Activated naive CD4-positive, alpha-beta T cell treated with anti-CD3 and anti-CD28 coated beads, Interleukin-2, amount 50 U/mL, for 72 hours (primary cell): ENCODE measurements at places on chromosomes 2 and 18.

DNA sequence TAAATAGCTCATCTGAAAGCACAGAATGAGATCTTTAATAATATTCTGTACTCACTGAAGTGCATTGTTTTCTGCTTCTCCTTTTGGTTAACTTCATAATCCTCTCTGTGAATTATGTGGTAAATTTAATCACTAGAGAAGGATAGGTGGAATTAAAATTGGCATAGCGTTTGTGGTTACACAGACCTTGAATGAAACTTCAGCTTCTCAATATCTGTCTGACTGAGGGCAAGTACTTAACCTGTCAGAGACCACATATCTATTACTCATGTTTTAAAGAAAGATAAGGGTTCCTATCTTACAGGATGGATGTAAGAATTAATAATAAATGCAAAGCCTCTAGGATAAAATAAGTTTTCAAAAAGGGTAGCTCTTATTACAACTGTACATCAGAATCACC lies 861.8 kb downstream of the TRIB2 start:
- DNase-seq, result no peak

DNA sequence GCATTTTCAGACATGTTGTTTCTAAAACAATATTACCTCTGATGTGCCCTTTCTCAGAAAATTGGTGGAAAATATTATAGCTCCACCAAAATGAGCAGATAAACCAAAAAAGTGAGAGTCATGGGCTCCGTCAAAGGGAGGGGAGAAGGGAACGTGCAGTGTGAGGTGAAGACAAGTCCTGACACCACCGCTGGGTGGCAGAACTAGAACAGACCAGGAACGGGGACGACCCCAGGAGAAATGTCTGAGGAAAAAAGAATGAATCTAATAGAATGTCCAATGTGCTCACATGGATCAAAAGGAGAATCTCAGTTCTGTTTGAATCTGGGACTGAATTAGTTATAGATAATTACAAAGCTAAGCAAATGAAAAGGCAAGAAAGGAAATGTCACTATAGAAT lies 22.6 kb upstream of the BCL2 start:
- DNase-seq, result no peak

DNA sequence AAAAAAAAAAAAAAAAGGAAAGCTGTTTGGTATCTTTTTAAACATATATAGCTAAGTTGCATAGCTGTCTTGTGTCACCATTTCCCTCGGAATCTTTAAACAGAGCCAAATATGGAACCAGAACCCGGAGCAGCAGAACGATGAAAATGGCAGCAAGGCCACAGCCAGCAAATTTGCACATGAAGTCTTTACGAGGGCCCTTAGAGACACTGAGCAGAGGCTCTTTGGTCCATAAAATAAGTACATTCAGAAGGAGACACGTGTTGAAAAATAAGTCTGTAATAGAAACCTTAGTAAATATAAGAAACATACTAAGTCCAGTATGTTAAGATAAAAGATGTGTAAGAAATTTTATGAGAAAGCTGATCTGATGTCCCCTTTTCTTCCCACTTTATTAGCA lies 16.2 kb downstream of the CCBE1 start:
- no peak for DNase-seq

DNA sequence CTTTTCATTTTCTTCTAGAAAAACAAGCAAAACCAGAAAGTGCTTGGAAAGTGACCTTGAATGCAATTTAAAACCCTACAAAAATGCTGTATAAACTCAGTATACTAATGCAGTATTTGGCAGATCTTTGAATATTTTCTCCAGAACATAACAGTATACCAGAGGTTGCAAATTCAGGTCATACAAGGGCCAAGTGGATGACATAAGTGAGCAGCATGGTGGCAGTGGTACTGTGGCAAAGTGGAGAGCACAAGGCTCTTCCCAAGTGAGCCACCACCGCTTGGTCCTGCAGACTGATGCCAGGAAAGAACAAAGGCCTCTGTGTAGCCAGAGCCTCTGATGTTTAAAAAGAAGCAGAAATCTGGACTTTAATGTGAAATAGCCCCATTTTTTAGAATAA lies 33.1 kb downstream of the METTL4 start:
- no peak for DNase-seq

GRCh38 chr2:166768393-166769123 lies 119.7 kb upstream of the XIRP2 start:
- DNase-seq, result no peak

DNA sequence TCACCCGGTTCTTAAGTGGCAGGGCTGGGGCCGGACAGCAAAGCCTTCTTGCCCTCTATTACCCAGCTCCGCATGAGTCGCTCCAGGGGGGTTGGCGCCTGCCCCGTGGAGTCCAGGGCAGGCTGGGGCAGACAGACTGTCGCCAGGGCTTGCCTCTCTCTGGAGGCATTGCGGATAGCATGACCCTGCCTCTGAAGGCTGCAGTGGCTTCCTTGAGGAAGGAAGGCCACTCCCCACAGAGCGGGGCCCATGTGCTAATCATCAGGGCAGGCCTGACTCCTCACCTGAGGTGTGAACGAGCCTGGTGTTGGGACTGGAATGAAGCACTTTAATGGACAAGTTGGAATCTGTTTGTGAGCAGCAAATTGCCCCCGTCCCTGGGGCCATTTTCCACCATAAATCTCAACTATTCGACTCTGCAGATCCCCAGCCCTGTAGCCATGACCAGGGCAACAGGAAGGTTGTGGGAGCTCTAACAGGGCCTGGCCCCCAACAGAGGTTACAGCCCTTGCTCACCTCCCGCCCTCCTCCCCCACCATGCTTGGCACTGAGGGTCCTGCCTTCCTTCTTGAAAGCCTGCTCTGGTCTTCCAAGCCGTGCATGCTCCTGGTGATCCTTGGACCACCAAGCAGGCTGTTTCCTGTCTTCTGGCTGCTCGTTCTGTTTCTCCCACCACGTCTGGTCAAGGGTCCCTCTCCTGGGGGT lies 144.9 kb upstream of the HAAO start:
- no peak for DNase-seq

DNA sequence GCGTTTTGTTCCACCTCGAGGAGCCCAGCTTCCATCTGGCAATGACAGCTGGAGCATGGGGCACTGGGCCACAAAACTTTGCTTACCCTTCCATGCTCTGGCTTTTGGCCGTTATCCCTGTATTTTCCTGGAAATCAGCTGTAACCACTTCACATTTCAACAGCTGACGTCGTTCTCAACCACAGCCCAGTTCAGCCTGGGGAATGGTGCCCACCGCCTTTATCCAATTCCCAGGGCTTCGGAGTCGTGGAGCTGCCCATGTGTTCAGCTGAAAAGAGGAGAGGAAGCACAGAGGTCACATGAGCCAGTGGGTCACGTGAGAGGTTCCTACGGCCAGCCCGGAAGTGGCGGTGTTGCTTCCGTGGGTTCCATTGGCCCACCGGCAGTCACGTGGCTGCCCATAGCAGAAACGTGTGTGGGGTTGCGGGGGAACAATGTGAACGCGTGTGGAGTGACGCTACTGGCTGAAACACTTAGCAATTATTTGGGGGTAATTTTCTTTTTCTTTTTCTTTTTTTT lies 16.7 kb upstream of the EDAR start:
- no peak for DNase-seq

GRCh38 chr2:134246154-134246874 lies 7.6 kb upstream of the MGAT5 start:
- no peak for DNase-seq

- no peak for DNase-seq
Observed at GRCh38 chr2:222399038-222399783, 25.1 kb upstream of the SGPP2 start.

GRCh38 chr18:67456711-67457110 lies 59.8 kb downstream of the DSEL start:
- DNase-seq, result no peak

DNA sequence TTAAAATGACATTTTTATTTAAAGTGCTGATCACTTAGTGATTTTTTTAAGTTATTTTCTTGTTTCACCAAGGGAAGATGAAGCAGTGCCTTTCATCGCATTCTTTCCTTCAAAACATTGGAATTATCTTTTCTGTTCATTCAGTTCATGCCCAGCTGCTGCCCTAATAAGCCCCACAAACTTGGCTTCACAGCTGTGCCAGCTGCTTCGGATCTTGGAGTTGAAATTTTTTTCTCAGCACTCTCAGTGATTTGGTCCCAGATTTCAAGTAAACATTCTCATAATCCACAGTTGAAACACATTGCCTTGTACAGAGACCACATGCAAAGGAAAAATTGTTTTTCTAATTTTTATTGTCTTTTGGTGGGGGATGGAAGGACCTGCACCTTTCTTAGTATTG lies 353.3 kb upstream of the LRP1B start:
- no peak for DNase-seq

- no peak for DNase-seq
Observed at GRCh38 chr2:187590175-187590574, 35.9 kb upstream of the TFPI start.

DNA sequence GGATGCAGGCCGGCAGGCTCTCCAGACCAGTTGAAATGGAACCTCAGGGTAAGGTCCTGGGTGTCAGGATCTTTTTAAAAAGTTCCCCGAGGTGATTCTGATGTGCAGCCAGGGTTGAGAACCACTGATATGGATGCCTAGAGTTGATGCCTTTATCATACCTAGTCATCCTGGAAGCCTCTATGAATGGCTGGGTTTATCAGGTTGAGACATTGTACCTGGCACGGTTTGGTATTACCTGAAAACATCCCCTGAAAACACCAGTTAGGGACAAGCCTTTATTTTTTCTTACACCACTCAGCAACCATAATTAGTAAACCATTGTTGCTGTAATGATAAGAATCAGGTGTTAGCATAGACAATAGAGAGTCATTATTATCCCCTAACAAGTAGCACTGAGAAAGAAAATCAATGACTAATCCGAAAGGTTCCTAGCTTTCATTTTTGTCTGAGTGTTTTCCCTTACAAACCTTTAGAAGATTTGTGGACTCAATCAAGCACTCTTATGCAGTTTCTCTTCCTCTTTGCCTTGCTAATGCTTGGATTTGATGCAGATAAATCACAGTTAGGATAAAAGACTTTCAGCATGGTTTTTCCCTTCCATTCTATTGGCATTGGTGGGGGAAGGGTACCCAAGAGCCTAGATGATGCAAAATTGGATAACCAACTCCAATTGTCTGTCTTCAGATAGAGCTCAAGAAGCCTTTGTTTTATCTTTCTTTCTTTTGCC lies 116.5 kb upstream of the LYPD6 start:
- no peak for DNase-seq

- no peak for DNase-seq
Observed at GRCh38 chr2:207812058-207812725, 42.5 kb upstream of the FZD5 start.

DNA sequence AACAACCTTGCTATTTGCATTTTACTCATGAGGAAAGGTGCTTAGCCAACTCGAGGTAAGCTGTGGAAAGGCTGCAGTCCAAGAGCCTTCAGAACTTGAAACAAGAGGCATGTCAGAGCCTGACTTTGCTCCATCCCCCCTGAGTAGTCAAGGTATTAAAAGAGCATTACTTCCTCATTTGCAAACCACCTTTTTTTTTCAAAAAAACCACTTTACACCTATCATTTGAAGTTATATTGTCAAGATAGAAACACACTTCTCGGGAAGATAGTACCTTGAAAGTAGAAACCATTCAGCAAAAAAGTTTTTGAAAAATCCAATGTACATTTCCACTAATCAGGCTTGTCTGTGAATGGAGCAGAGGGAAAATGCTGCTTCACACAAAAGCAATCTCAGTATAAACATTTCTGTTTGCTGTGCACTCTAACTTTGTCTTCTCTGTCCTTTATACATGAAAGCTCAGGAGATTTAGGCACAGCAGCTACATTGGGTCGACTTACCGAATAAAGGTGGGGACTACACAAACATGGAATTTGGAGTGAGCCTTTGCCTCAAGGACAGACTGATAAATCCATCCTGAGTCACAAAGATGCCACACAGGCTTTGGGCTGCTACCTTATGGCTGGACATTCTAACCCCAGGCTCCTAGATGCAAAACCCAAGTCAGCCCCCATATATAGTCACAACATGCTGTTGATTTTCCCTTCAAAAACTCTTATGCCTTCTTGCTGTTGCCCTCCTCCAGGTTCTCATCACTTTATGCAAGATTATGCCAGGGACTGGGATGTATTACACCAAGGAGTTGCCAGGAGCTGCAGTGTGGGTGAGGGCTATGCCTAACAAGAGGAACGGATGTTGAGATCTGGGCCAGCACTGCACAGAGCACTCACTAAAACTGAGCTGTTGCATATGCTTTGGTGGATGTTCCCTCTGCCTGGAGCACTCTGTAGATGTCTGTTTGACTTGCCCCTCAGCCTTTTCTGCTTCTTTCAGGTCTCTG lies 41.4 kb upstream of the EML4 start:
- DNase-seq, result no peak

DNA sequence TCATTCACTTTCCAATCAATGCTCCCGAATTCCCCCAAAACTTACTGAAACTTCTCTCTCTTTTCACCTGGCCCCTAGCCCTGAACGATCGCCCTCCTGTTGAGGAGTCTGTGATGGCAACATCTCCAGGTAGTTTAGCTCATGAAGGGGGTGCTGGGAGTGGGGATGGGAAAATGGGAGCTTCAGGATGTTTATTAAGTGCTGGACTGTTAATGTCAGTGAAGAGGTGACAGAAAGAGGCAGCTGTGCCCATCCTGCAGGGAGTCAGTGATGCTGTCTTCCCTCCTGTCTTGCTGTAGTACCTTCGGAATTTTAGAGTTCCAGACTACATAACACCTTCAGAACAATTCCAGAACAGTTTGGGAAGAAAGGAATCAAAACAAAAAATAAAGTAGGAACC lies 308.8 kb downstream of the ALK start:
- DNase-seq, result no peak

GRCh38 chr18:74368901-74369705 lies 53.5 kb downstream of the C18orf63 start:
- no peak for DNase-seq

DNA sequence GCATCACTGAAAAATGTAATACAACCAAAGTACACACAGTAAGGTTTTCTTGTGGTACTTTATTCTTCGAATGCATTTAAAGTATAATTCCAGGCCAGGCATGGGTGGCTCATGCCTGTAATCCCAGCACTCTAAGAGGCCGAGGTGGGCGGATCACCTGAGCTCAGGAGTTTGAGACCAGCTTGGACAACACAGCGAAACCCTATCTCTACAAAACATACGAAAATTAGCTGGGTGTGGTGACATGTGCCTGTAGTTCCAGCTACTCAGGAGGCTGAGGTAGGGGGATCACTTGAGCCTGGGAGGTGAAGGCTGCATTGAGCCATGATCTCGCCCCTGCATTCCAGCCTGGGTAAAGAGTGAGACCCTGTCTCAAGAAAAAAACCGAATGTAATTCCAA lies 3.9 kb upstream of the TTC39C start:
- DNase-seq, result no peak

DNA sequence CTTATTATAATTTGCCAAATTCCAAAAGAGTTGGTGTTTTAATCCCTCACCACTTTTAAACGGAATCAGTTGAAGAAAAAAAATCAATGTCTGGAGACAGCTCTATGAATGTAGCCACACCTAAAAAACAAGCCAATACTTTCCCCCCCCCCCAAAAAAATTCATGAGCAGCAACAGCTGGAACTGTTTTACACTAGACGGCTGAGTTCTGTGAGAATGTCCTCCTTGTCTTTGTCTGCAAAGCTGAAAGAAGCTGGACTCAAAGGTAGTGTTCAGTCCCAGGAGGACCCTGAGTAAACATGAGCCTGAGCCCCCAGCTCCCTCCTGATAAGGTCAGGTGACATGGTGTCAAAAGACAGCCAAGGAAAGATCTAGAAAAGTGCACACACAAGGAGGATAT lies 68.2 kb downstream of the ZNF521 start:
- no peak for DNase-seq

- no peak for DNase-seq
Observed at GRCh38 chr2:228407821-228408220, 226.3 kb upstream of the SPHKAP start.
